ENCODE measurements at places on chromosomes 13 and 19.

GRCh38 chr19:34499155-34499834 is 17.7 kb downstream of the WTIP start:
- peak; percentile 16 for DNase-seq

DNA sequence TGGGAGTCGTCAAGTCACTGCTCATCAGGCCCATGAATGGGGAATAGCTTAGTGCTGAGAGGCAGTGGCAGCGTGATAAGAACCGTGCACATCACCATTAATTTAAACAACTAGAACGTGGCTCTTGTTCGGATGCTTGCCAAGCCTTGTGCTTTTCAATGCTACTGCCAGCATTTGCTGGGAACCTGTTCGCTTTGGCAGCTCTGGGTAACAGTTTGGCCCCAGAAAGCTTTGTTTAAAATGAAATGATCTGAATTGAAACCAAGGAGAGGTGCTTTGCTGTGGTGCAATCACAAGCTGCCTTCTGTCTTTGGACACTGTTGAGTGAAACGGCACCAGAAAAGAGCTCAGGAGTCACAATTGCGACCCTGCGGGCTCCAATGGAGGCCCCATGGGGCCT is 53.5 kb upstream of the OLFM4 start:
- no peak for DNase-seq

- DNase-seq, result peak; percentile 79
These were observed 17.3 kb downstream of the PLD3 start for GRCh38 chr19:40365613-40366401.

DNA sequence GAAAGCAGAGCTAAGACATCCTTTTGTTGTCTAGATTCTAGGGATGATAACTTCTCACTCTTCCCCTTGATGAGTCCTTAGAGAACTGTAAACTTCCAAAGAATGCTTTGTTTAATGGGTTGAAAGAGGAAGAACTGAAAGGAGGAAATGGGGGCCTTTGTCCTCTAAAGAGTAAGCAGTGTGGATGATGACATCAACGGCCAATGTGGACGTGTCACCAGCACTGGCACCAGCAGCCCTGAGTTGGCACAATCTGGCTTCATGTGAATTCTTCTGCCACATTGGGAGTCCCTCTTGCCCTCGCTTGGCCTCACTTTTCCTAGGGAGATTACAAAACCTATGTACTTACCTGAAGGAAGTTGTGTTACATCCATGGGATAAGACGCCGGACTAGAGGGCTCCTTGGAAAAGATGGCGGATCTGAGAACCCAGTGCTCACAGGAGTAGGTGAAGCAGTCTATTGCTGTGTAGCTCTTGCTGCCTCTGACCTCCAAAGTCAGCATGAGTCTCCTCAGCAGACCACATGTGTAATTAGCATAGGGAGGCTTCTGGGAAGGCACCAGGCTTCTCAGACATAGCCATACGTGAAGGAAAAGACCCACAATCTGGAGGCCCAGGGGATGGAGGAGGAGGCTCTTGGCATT is 62.8 kb downstream of the RGCC start:
- DNase-seq, result no peak

DNA sequence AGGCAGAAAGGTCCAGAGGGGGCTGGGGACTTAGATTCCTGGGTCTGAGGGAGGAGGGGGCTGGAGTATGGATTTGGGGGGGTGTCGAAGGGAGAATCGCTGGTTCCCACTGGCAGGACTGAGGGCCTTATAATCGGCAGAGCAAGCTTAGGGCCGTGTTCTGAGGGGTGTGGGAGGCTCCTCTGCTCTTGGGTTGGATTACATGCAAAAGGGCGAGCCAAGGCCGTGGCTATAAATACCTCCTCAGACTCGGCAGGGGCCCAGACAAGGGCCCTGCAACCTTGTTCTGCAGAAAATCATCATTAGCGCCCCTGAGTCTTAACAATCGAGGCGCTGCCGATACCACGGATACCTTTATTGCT is 707 bp upstream of the MAMSTR start:
- no peak for DNase-seq

DNA sequence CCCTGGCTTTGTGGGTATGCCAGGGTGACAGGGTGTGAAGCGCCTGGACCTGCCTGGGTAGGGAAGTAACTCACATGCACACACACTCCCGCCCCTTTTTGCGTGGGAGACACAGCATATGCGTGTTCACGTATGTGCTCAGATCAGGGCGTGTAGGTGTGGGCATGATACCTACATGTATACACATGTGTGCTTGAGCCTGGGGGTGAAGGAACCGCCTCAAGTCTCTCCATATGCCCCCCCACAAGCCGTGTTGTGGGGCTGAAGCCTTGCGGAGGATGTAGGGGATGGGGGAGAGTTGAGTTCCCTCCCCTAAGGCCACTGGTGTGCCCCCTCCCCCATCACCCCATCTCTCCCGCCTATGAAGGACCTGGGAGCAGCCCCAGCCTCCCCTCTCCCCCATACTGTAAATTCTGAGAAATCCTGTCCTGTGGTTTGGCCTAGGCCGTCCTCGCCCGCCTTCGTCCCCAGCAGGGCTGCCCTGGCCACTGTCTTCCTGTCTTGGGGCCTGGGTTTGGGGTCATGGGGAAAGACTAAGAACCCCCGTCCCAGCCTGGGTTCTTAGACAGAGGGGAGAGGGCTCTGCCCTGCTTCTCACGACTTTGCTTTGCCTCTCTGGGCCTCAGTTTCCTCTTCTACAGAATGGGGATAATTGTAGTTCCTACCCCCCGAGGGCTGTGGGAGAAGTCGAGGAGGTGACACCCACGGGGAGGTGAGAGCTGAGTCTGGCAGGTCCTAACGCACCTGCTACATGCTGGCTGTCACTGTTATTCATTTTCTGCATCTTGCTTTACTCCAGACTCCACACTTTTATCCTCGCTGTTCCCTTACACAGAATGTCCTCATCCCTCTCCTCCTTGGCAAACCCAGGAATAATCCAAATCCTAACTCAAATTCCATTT is 14.3 kb downstream of the ACTL9 start:
- DNase-seq, result no peak

- DNase-seq, result no peak
These were observed 5.7 kb downstream of the ZNF574 start for GRCh38 chr19:42081584-42082203.

GRCh38 chr13:66926200-66926850 is 303.8 kb downstream of the PCDH9 start:
- no peak for DNase-seq

GRCh38 chr13:38767506-38768265 is 80.8 kb downstream of the FREM2 start:
- no peak for DNase-seq

DNA sequence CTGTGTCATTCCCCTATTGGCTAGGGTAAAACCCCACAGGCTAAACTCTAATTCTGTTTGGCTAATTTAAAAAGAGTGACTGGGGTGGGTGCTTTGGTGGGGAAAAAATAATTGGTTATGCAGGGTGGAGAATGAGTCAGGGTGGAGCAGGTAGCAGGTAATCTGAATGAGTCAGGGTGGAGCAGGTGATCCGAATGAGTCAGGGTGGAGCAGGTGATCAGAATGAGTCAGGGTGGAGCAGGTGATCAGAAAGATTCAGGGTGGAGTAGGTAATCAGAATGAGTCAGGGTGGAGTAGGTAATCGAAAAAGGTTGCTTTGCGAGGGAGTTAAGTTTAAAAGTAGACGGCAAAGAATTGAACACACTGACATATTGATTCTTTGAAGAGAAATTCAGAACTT is 1218.8 kb upstream of the ATXN8OS start:
- DNase-seq, result no peak

- no peak for DNase-seq
These were observed 364.0 kb downstream of the LMO7 start for GRCh38 chr13:76000131-76000530.

GRCh38 chr19:21410166-21410565 is 13.2 kb downstream of the ZNF493 start:
- DNase-seq, result no peak

GRCh38 chr13:30235216-30235615 is 72.1 kb downstream of the KATNAL1 start:
- no peak for DNase-seq

GRCh38 chr13:48993150-48993549 is 17.4 kb downstream of the FNDC3A start:
- no peak for DNase-seq

- no peak for DNase-seq
These were observed 385.8 kb downstream of the DLEU7 start for GRCh38 chr13:50457415-50458393.
